ENCODE measurements at places on chromosomes 1 and 21.

DNA sequence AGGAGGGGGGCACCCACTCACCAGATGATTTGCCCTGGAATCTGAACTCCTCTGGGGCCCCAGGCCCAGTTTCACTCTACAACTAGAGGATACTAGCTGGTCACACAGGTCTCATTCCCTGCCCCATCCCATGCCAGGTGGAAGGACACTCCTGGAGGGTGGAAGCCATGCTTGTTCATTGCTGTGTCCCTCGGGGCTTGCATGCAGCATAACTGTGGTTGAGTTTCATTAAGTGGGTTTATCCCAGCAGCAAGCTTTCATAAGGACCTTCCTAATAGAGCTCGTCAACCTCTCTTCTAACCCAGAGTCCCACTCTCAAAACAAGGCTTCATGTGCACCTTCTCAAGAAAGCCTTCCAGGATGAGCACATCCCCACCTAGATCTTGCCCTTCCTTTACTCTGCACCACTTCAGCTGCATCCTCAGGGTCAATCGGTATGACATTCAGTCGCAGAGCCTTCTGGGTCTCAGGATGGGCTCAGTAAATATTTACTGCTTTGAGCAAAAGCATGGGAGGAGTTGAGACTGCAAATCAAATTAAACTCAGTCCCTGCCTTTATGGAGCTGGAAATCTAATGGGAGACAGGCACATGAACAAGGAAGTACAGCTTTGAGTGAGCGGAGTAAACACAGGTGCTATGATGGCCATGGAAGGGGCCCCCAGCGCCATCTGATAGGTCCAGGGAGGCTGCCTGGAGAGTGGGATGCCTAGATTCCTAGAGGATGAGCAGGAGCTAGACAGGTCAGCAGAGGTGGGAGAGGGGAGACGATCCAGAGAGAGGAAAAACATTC, 32.3 kb downstream of the LAMB3 start:
- DNase-seq = no peak

DNA sequence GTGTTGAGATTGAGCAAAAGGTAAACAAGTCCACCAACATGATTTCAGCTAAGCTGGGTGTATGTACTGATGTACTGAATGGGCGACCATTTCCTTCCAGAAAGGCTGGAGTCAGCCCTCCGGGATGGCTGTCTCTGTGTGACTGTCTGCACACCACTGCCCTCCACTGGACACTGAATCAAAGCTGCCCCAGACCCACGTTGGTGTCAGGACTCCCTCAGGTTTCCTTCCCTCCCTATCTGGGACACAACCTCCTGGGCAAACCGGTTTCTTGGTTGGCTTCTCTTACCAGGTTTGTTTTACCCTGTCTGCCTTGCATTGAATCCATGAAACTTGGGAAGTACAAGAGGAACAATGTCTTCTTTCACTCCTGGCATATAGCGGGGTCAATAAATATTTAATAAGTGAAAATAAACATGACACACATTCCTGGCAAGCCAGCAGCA, 5.3 kb upstream of the SRP9 start:
- DNase-seq = peak; percentile 80

DNA sequence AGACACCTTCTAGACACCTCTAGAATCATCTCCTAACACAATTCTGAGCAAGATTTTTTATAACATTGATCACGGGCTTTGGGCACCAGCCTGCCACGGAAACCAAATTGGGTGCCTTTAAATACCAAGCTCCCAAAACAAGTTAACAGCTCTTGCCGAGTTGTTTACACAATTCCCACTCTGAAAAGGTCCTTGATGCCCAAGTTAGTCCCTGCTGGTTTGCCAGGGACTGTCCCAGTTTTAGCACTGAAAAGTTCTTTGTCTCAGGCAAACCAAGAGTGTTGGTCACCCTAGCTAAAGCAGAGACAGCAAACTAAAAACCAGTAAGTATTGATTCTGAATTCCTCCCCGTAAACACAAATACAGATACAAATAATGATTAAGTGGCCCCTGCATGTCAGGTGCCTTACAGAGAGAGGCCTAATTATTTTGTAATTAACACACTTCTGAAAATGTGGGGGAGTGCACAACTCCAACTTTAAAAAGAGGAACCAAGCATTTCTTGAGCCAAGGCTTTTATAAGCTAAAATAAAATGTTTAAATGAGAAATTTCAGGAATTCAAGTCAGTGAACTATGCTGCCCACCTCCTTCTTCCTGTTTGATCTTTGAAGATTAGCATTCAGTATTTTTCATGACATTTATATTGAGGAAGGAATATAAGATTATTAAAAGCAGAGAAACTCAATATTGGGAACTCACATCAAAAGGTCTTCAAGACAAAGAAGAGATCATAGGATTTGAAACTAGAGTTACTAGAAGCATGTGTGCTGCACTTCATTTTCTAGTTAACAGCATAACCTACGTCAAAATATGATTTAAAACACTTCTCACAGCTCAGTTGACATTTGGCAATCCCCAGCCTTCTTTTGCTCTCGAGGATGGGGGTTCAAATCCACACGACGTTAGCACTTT, 9.0 kb upstream of the UBE2U start:
- no peak for DNase-seq

DNA sequence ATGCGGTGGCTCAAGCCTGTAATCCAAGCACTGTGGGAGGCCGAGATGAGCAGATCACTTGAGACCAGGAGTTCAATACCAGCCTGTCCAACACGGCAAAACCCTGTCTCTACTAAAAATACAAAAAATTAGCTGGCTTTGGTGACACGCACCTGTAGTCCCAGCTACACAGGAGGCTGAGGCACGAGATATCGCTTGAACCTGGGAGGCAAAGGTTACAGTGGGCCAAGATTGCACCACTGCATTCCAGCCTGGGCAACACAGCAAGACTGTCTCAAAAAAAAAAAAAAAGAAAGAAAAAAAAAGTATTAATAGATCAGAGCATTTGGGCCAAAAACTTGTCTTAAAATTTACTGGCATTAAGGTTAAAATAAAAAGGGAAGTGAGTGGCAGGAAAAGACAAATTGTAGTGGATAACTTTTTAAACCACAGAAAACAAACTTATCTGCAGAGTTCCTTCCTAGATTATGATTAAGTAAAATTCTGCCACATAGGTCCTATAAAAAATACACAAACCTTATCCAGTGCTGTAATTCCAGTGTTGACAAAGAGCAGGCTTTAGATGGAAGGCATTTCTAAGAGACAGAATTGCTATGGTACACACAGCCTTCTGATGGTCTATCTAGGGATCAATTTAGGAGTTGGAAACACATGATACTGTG, 53.3 kb downstream of the EIF4G3 start:
- no peak for DNase-seq

DNA sequence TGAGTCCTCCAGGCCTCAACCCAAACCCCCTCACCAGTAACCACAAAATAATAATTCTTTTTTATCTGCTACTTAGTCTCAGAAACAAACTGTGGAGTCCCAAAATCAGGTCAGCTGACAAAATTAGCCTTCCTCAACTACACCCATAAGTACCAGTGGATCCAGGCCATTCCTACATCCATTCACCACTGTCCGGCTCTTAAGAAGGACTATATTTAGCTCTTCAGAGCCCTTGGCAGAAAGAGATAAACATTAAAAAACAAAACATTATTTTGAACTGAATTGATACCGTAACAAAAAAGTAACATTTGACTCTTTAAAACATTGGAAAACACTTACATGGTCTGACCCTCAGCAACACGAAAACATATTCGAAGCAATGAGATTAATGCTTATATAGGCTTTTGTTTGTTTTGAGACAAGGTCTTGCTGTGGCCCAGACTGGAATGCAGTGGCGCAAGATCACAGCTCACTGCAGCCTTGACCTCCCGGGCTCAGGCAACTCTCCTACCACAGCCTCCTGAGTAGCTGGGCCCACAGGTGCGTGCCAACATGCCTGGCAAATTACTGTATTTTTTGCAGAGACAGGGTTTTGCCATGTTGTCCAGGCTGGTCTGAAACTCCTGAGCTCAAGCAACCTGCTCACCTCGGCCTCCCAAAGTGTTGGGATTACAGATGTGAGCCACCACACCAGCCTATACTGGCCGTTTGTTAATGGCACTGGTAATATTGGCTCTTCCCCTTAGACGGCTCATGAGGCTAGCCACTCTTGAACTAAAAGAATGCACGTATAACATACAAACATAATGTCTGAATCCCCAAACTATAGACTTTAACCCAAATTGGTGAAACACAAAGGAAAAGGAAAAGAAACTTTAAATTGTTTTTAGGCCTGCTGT, 330.7 kb downstream of the SMYD3 start:
- DNase-seq = no peak

- DNase-seq = no peak
Observed at GRCh38 chr1:156815961-156816422, 656 bp downstream of the SH2D2A start.

GRCh38 chr1:183318433-183318832, 99.7 kb downstream of the NMNAT2 start:
- peak; percentile 85 for DNase-seq

DNA sequence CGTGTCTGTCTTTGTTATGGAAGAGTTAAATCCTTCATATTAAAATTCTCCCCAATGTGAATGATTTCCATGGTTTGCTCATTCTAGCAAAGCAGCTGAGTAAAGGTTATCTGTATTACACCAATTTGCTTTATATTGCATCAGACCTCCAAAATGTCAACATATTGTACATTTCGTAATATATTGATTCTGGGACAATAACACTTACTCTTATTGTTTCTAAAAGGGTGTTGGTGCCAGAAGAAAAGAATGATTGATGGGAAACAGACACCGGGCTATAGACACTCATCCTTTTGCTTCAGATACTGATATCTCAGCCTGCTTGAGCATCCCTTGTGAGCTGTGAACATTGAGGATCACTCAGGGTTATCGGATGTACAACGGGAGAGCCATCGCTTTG, 7.0 kb downstream of the NTNG1 start:
- no peak for DNase-seq

GRCh38 chr1:44251486-44251885, 38.2 kb downstream of the DMAP1 start:
- no peak for DNase-seq

DNA sequence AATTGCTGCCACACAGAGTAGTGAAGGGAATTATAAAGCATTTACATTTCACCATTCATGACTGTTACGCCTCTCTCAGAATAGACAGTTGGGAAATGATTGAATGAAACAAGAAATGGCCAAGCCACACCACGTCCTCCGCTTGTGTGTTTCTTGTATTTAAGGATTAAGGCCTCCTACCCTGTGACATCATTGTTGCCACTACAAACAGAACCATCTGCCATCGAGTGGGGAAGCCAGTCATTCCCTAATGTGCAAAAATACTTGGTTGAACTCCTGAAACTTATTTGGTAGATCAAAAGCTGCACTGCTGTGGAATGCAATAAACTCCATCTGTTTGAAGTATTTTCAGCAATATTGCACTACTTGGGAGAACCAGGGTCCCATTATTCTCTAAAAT, 99.0 kb upstream of the C1orf105 start:
- no peak for DNase-seq

DNA sequence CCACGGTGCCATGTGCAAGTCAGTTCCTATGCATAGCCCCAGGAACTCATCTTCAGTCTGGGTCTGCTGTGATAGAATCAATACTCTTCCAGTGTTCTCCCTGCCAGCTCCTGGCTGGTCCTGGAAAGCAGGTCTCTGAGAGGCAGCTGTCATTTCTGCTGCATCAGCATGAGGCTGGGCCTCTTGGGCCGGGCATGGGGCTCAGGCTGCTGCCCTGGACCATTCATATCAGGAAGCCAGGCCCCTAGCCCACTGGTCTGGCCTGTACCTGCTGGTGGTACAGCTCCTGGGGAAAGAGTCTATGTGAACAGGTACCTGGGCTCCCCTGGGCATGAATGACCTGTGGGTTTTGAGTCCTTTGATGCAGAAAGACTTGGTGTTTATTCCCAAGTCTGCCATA, 173.6 kb upstream of the CSF3R start:
- DNase-seq = no peak
